ENCODE measurements at places on chromosomes 3 and 15.

- no peak for DNase-seq
Measured at GRCh38 chr3:52345521-52346109, 29.5 kb downstream of the DNAH1 start.

GRCh38 chr3:181455276-181455675 is 256.4 kb upstream of the SOX2 start:
- DNase-seq: no peak

DNA sequence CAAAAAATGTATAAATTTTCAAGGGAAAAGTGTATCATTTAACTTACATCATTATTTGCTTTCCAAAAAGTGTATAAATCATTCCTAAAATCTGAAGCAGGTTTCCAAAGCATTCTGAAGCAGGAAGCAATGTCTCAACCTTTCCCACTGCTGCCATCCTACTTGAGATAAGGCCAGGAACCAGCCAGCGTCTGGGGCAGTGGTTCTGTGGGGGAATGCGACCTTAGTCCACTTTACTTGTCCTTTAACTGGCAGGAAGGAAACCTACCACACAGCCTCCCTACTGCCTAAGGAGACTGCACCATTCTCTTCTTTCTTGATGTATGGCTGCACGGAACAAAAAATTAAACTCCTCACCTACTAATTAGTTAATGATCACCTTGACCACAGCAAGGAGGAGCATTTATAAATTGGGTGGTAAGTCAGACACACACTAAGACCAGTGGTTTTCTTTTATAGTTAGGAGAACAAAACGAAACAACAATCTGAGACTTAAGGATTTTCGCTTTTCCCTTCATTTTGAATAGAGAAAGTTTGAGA is 3.7 kb downstream of the SORD start:
- DNase-seq: no peak

DNA sequence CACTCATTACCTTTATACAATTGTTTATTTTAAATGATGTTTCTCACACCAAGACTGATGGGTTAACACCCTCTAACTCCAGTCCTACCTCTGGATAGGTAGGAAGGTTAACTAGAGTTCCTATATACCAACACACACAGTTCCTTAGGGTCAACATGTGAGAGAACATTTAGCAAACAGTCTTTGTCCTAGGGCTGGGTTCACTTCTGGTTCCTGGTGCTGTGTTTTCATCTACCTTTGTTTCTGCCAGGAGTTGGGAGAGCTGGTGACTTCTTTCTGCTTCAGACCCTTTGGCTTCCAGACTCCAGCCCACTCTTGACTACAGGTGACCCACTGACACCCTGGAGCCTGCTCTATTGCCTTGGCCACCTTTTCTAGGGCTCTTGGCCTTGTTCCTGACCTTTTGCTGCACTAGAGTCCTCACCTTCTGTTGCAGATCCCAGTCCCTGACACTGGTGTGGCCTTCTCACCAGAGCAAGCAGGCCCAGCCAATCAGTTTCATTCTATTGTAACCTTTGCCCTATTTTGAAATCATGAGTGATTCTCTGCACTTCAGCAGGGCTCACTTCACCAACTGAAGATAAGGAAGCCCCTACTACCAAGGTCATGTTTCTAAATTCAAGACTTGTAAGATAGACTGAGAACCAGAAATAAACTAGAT is 50.0 kb upstream of the SECISBP2L start:
- DNase-seq: no peak

GRCh38 chr15:64282701-64283100 is 73.3 kb downstream of the CSNK1G1 start:
- no peak for DNase-seq

GRCh38 chr3:184186902-184187207 is 856 bp downstream of the ABCF3 start:
- no peak for DNase-seq

GRCh38 chr3:188914552-188914951 is 257.2 kb upstream of the TPRG1 start:
- DNase-seq: no peak

DNA sequence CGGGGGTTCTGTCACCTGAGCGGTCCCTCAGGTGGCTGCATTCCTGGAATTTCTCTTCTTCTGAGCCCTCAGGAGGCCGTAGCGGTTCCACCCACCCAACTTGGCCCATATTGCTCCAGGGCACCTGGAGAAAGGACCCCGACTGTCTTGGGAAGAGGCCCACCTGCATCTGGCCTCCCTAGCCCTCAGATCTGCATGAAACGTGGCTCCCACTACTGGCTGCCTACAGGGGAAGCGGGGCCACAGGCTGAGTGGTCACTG is 9.9 kb upstream of the ANPEP start:
- DNase-seq: no peak

- peak; percentile 1 for DNase-seq
Measured at GRCh38 chr15:68113273-68113672, 59.2 kb downstream of the PIAS1 start.

GRCh38 chr3:20316238-20316637 is 130.2 kb upstream of the SGO1 start:
- DNase-seq: no peak

DNA sequence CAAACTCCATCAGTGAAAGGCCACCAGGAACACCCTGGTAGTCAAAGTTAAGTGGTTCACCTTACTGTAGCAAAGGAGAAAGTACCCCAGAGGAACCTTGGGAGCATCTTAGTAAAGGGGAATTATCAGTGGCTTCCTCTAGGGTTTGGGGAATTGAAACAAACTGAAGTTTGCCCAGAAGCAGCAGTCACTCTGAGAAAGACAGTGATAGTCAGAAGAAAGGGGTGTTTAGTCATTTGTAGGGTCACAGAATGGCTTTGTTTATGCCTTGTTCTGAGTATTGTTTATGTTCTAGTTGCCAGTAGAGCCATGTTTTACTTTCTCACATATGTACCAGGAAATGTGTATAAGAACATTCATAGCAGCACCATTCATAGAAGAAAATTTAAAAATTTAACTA is 93.8 kb downstream of the FHIT start:
- DNase-seq: no peak

DNA sequence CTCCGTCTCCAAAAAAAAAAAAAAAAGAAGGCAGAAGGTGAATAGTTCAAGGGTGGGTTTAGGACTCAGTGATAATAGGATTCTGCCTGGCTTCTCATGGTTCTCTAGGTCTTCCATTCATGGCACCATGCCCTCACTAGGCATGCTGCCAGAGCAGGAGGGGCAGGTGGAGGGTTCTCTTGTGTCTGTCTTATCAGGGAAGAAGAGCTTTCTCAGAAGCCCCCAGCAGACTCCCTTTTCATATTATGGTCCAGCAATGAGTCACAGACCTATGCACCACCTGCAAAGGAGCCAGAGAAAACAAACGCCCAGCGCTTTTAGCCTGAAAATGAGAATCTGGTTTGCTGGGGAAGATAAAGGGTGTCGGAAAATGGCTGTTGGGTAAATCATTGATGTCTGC is 3.0 kb downstream of the CCR2 start:
- DNase-seq: no peak

- DNase-seq: no peak
Measured at GRCh38 chr3:196219194-196219969, 3.0 kb downstream of the SLC51A start.

- no peak for DNase-seq
Measured at GRCh38 chr15:23913635-23914034, 226.5 kb upstream of the NDN start.

- DNase-seq: no peak
Measured at GRCh38 chr3:178567611-178568010, 31.4 kb downstream of the KCNMB2 start.

GRCh38 chr3:126291061-126291460 is 66.1 kb downstream of the KLF15 start:
- DNase-seq: no peak

DNA sequence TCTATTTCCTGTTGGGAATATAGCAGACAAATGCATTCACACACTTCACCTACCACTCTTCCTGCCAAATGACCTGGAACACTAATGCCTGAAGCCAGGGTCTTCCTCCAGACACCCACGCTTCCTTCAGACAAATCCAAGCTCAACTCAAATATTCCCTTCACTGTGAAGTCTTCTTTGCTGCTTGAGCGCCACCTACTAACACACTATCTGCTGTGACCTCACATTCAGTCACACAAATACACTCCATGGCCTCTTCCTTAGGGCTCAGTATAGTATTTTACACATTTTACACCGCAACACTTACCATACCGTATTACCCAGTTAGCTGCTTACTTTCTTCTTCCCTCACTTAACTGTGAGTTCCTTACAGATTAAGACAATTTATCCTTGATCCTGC is 149.4 kb downstream of the SHOX2 start:
- DNase-seq: no peak

GRCh38 chr3:61819861-61820260 is 258.5 kb downstream of the PTPRG start:
- DNase-seq: no peak

- no peak for DNase-seq
Measured at GRCh38 chr3:146092230-146092629, 68.8 kb downstream of the PLOD2 start.

GRCh38 chr3:43155464-43156121 is 49.7 kb upstream of the POMGNT2 start:
- peak; percentile 27 for DNase-seq

DNA sequence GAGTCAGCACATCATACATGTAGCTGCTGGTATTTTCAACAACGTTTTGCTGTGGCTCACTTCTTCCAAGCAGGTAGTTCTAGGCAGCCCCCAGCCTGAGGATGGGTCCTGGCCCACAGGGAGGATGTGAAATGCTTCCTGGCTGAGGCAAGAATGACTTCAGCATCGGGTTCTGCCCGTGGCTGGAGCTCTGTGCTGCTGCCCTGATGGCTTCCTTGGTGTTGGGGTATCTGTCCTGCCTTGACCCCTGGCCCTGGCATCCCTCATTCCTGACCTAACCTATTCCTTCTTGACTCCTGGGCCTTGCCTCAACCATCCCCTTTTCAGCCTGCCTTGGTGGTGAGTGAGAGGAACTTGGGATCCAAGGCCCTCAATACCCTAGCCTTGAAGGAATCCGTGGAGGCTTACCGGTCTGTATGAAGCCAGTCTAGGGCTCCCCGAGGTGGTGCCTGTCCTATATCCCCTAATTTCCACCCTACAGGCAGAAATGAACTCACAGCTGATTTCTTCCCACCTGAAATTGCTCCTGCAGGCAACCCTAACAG is 300.6 kb downstream of the TLE3 start:
- DNase-seq: no peak

DNA sequence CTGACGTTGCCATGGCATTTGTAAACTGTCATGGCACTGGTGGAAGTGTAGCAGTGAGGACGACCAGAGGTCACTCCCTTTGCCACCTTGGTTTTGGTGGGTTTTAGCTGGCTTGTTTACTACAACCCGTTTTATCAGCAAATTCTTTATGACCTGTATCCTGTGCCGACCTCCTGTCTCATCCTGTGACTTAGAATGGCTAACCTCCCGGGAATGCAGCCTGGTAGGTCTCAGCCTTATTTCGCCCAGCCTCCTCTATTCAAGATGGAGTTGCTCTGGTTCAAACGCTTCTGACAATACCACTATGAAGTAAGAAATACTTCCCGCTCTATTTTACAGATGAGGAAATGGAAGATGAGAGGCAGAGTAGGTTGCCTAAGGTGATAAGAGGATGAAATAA is 16.6 kb downstream of the PAQR9 start:
- no peak for DNase-seq

- no peak for DNase-seq
Measured at GRCh38 chr3:171377859-171378258, 82.3 kb downstream of the TNIK start.

- DNase-seq: no peak
Measured at GRCh38 chr15:44550256-44550655, 13.3 kb downstream of the EIF3J start.

DNA sequence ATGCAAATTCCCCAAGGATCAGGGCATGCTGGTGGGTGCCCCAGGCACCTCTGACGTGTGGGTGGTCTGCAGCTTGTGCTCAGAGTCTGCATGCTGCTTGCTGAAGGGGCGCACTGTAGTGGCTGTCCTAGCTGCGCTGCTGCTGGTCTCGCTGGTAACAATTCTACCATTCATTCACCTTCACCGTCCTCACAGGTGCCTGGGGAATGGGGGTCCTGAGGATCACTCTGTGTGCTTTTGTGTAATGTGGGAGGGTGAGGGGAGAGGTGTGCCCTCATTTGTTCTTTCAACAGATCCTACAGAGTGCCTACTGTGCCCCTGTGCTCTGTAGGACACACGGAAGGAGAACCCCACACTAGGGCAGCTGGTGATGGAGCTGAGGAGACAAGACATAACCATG is 2.1 kb upstream of the ITGA11 start:
- DNase-seq: no peak

GRCh38 chr3:126613479-126614188 is 41.3 kb downstream of the TXNRD3 start:
- no peak for DNase-seq

DNA sequence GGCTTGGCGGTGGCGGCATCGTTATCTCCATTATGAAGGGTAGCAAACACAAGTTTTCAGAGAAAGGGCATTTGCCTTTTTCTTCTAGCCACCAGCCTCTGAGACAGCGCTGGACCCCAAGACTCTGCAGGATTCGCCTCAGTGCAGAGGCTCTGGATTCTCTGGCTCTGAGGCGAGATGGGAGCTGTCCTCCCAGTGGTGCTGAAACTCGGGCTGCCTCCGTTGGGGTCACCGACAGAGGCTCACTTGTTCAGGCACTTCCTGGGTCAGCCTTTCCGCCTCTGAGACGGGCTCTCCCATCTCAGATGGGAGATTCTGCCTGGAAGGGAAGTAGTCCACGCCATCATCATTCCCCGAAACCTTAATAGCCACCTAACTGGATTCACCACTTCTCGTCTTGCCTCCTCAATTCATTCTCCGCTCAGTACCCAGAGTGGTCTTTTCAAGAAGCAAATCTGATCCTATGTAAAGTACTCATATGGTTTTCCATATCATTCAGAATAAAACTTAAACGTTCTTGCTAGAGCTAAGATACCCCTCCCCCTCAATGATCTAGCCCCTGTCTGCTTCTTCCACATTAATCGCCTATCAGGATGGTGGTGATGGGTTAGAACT is 76.9 kb downstream of the RHCG start:
- DNase-seq: no peak

GRCh38 chr15:66193066-66193465 is 60.5 kb downstream of the MEGF11 start:
- DNase-seq: no peak

DNA sequence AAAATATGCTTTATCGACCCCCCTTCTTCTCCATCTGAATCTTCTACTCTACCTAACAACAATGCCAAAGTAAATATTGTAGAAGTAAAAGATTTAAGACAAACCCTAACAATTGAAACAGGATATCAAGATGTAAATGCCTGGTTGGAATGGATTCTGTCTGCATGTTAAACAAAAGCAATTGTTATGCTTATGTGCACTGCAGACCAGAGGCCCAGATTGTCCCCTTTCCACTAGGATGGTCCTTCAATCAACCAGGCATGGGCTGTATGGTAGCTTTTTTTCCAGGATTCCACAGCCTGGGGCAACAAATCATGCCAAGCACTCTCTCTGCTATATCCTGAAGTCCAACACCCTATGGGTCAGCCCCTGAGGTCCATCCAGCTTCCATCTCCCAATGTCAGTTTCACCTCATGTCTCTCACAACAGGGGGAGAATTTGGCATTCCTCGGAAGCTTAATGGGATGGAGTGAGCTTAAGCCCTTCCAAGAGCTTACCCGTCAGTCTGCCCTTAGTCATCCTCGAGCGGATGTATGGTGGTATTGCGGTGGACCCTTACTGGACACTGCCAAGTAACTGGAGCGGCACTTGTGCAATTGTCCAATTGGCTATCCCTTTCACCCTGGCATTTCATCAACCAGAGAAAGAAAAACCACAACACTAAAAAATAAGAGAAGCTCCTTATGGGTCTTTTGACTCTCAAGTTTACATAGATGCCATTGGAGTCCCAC is 36.2 kb downstream of the ZNF589 start:
- no peak for DNase-seq

Data from NCI-H526 treated with DMSO at 0.1 percent for 48 hours (cell line).